ENCODE measurements at places on chromosomes 6 and 20. TPM values are rescaled to one million over a fixed set of nuclear protein-coding genes. Genes with fewer than 3 reads are reported as not detected.

Gene UBE2C
- total RNA-seq = 202 TPM

Gene WFDC13
- total RNA-seq = not detected

Gene AURKA
- 60.3 TPM for total RNA-seq

Gene NRN1
- total RNA-seq = 1.5 TPM

Gene RBM24
- 4.0 TPM for total RNA-seq

Gene BMP7
- 14.5 TPM for total RNA-seq

Gene OXT
- total RNA-seq = not detected

Gene RIPOR2
- 2.9 TPM for total RNA-seq

Gene SLC12A5
- total RNA-seq = 9.6 TPM

Gene CDSN
- not detected for total RNA-seq

Gene KCNK16
- total RNA-seq = not detected

Gene GPR63
- 6.0 TPM for total RNA-seq

Gene LCA5
- 4.7 TPM for total RNA-seq

Gene DST
- 124 TPM for total RNA-seq

Gene TCF15
- 0.32 TPM for total RNA-seq

Gene DYNLT2
- total RNA-seq = 2.8 TPM

Gene ZNFX1
- total RNA-seq = 10.4 TPM

Gene MYL9
- total RNA-seq = 19.7 TPM

Gene FKBP5
- total RNA-seq = 40.4 TPM

Gene SRMS
- total RNA-seq = not detected

Gene WFDC10B
- not detected for total RNA-seq

Gene KIF6
- total RNA-seq = 2.3 TPM

Gene RAD21L1
- total RNA-seq = not detected

Gene TRIM39
- total RNA-seq = 13.9 TPM

Gene TRIM15
- total RNA-seq = not detected

Gene ESR1
- total RNA-seq = not detected

Gene BPI
- not detected for total RNA-seq
